Midbrain (tissue), 1 donor: ENCODE measurements at places on chromosomes 2 and 18.

DNA sequence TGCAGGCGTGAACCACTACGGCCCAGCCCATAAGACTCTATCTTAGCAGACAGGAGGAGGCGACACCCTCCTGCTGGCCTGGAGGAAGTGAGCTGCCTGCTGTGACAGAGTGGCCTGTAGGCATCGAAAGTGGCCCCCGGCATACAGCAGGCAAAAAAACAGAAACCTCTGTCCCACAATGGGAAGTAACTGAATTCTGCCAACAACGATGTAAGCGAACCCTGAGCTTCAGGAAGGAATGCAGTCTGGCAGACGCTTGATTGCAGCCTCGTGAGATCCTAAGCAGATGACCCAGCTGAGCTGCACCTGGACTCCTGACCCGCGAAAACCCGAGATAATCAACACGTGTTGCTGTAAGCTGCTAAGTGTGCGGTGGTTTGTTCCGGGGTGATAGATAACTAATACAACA, 13.6 kb downstream of the MRO start:
- no peak for DNase-seq

DNA sequence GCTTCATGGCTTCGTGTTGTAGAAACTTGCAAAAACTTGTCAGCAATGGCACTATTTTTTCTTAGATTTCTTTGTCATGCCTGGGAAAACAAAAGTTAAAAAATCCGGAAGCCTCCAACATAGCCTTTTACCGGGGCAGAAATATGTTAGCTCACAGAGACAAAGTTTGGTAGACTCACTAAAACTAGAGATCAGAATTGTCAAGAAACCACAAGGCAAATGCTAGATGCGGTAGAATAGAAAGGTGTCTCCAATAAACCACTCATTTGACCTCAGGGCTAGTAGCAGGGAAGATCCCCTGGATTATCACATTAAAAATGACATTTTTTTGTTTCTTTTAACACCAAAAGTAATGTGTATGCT, 405 bp downstream of the CASP10 start:
- DNase-seq, result no peak

- DNase-seq, result no peak
Measured at GRCh38 chr2:26670171-26670570, 22.4 kb upstream of the KCNK3 start.

DNA sequence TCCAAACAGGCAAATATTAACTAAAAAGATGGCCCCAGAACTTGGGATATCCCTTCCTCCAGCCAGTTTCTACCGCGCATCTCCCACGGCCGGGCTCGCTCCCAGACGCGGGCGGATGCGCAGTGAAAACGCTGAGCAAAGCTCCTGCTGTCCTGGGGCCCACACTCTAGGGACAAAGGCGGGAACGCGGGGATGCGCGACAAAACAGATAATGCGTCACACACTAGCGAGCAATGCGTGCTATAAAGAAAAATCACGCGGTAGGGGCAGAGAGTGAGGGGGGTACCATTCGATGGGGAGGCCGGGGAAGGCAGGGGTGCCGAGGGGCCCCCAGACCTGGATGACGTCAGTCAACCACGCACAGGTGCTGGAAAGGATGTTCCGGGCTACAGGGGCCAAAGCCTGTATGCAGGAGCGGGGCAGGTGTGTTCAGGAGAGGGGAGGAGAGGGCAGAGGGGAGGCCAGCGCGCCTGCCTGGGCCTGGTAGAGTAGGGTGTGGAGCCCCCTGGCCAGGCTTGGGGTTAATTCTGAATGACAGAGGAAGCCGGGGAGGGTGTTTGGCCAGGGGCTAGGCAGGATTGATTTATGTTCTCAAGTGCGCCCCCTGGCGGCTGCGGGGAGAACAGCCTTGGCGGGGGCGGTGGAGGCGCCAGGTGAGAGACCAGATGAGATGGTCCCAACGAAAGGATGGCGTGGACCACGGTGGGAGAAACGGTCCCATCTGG, 14.9 kb upstream of the ITM2C start:
- DNase-seq, result no peak

DNA sequence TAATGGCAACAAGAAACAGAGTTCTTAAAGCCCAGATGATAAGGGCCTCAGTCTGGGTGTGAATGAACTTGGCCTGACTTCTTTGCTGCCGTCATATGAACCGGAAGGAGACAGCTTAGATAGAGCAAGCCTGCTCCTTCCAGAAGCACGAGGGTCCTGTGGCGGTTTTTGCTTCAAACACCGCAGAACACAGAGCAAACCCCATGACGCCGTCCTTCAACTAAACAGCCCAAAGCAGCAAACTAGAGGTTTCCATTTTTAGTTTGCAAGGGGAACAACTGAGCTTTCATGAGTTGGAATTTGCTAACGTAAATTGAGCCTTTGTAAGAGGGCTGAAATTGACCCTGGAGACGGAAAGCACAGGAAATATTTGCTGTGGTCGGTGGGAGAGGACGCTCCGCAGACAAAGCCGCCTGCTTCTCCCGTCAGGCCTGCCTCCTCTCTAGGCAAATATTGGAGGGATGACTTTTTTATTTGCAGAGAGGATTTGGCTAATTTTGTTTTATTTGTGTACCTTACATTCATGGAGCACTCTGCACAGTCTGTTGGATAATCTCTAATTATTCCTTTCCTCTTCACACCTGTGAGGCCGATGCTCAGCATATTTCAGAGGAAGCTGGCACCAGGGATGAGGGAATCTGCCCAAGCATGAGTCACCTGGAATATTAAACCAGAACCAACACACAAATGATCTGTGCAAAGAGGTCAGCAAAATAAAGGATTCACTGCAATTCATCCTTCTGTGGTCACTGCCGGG, 134.0 kb upstream of the NCK2 start:
- no peak for DNase-seq

DNA sequence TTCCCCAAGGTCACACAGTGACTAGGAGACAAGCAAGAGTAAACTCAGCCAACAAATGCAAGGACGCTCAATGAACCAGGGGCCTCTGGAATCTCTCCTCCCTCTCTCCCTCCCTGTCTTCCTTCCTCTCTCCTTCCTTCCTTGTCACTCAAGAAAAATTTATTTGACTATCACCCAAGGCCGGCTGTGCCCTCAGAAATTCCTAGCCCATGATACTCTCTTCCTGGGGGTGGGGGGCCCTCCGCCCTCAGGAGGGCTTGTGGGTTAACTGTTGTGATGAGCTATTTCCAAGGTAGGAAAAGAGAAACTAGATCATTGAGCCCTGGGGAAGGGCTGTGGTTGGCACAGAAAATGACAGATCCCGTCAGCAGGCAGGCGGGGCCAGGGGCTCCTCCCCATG, 21.7 kb downstream of the INHBB start:
- no peak for DNase-seq

- no peak for DNase-seq
Measured at GRCh38 chr2:39851251-39851650, 72.2 kb upstream of the THUMPD2 start.

DNA sequence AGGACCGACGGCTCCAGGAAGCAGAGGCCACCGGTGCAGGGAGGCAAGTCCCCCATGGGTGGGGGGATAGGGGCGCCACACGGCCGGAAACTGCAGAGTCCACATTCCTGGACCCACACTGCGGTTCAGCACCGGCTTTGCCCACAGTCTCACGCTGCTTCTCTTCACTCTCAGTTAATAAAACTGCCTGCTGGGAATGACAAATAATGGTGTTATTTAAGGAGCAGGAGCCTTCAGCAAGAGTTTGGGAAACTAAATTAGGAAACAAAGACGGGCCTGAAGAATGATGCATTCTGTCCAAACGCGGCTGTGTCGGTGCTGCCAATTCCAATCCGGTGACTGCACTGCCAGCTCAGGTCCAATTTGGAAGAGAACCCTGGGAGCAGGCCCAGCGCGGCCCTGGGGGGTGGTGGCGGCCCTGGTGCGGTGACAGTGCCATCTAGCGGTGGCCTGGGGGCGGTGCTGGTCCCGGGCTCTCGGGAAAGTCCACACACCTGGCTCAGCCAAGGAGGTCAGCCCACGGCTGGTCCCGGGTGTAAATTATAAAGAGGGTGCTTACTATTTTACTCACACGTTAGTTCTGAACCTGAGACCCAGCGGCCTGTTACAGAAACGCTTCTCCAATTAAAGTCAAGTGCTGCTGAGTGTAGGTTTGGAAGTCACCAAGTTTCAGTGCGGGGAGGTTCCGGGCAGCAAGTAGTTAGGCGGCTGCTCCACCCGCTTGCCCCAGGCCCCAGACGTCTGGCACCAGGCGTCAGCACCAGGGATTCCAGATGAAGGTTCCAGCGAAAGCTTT, 73.1 kb upstream of the PXDN start:
- DNase-seq, result peak; percentile 81

- DNase-seq, result no peak
Measured at GRCh38 chr18:62242955-62243354, 55.9 kb downstream of the RELCH start.

GRCh38 chr2:1563084-1563857, 150.0 kb downstream of the TPO start:
- no peak for DNase-seq

DNA sequence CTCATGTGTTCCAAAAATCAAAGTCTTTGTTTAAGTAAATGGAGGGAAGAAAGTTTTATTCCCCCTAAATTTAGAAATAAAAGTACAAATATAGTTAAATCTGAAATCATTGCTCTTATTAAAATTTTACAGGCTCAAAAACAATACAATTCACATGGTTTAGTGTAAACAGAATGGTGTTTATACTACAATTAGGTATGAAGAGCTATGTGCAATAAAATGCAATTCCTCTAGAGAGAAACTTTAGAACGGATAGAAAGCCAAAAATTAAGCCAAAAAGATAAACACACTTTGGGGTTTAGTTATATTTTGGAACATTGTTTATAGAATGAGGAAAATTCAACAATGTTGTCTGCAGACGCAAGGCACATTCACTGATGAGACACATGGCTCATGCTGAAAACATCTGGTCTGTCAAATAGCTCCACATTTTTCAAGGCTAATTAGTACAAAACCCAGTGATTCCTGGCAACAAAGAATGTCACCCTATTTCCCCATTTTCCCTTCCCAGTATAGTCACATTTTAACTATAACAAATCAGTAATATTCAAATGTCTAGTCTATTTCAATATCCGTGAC, 103.3 kb downstream of the EXOC6B start:
- DNase-seq, result no peak

DNA sequence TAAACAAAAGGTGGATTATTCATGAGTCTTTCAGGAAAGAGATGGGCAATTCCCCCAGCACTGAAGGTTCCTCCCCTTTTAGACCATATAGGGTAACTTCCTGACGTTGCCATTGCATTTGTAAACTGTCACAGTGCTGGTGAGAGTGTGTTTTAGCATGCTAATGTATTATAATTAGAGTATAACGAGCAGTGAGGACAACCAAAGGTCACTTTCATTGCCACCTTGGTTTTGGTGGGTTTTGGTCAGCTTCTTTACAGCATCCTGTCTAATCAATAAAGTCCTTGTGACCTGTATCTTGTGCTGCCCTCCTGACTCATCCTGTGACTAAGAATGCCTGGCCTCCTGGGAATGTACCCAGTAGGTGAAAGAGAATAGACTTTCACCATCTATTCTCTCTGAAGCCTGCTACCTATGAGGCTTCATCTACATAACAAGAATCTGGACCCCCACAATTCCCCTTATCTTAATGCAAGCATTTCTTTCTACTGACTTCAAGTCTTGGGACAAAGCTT, 148.7 kb downstream of the CABLES1 start:
- DNase-seq, result no peak
